ENCODE measurements at places on chromosomes 7 and 10.
A peak's percentile ranks its signal among the peaks of the same experiment; 100 is the strongest.

GRCh38 chr10:126203746-126204145, 184.5 kb downstream of the ADAM12 start:
- DNase-seq: no peak
- no peak overlapping the region for H3K4me3 ChIP-seq
- no peaks in the 10 kb centered on the region for H3K27me3 ChIP-seq
- no peaks in the 10 kb centered on the region for H3K36me3 ChIP-seq

- H3K27ac ChIP-seq: peak overlapping the region; percentile 97
- H3K27me3 ChIP-seq: no peaks in the 10 kb centered on the region
- peaks cover 94% of the 10 kb centered on the region for H3K4me1 ChIP-seq
- peak overlapping the region; percentile 60 for H3K4me3 ChIP-seq
Observed at GRCh38 chr7:50206453-50207250, 97.9 kb upstream of the IKZF1 start.

DNA sequence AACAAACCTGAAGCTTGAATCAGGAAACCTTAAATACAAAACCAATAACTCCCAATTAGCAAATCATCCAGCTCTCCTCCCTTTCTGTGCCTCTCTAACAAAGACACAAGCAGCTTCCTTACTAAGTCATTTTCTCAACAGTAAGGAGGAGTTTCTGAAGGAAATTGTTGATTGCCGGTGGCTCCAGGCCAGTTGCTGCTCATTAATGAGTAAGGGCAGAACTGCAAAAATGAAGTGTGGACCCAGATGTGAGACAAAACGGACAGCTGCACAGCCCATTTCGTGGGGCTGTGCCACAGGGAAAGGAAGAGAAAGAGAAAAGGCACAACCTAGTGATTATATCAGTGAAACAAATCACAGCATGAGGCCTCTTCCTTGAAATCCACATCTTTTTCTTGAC, 42.8 kb upstream of the RHOBTB1 start:
- no peak for DNase-seq
- H3K4me1 ChIP-seq: no peaks in the 10 kb centered on the region
- peaks cover 4% of the 10 kb centered on the region for H3K27me3 ChIP-seq
- H3K36me3 ChIP-seq: no peaks in the 10 kb centered on the region

DNA sequence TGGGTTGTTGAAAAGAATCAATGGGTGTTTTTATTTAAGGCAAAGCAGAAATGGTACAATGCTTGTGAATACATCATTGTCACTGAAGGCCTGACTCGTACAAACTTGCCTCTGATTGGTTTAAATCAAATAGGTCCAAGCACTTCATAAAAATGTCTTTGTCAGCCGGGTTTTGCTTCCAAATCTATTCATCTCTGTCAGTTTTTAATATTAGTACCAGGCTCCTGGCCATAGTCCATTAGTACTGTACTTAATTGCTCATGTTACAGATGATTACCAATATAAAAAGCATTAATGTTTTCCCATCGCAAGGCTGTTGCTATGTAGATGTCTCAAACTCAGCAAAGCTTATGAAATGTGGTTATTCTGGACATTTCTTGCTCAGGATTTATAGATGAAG, 171.9 kb downstream of the ARID5B start:
- H3K4me1 ChIP-seq: peaks cover 57% of the 10 kb centered on the region
- no peaks in the 10 kb centered on the region for H3K27me3 ChIP-seq
- peaks cover 80% of the 10 kb centered on the region for H3K36me3 ChIP-seq
- H3K4me3 ChIP-seq: no peak overlapping the region

GRCh38 chr7:36039243-36039642, 113.8 kb upstream of the EEPD1 start:
- no peaks in the 10 kb centered on the region for H3K36me3 ChIP-seq
- DNase-seq: no peak
- H3K4me1 ChIP-seq: no peaks in the 10 kb centered on the region
- no peaks in the 10 kb centered on the region for H3K27me3 ChIP-seq

- H3K4me3 ChIP-seq: no peak overlapping the region
- H3K4me1 ChIP-seq: peaks cover 60% of the 10 kb centered on the region
- H3K36me3 ChIP-seq: peaks cover 46% of the 10 kb centered on the region
- H3K27ac ChIP-seq: peak overlapping the region; percentile 27
Observed at GRCh38 chr7:92808006-92808405, 28.4 kb downstream of the CDK6 start.

- H3K36me3 ChIP-seq: peaks cover 9% of the 10 kb centered on the region
- DNase-seq: no peak
- H3K4me3 ChIP-seq: no peak overlapping the region
- no peaks in the 10 kb centered on the region for H3K27me3 ChIP-seq
Observed at GRCh38 chr7:98217623-98218582, 6.7 kb downstream of the BHLHA15 start.

- H3K4me1 ChIP-seq: no peaks in the 10 kb centered on the region
- H3K27ac ChIP-seq: no peak overlapping the region
- no peaks in the 10 kb centered on the region for H3K27me3 ChIP-seq
- no peaks in the 10 kb centered on the region for H3K36me3 ChIP-seq
- no peak overlapping the region for H3K4me3 ChIP-seq
Observed at GRCh38 chr10:77417359-77417758, 220.2 kb downstream of the KCNMA1 start.

DNA sequence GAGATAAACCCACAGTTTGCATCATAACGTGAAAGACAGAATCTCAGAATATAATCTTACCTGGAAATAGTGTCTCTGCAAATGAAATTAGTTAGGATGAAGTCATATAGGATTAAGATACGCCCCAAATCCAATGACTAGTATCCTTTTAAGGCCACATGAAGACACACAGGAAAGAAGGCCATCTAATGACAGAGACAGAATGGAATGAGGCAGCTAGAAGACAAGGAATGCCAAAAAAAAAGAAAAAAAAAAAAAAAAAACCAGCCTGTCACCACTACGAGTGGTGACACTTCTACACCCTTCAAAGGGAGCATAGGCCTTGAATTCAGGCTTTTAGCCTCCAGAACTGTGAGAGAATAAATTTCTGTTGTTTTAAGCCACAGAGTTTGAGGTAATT, 82.9 kb downstream of the HYCC1 start:
- H3K4me1 ChIP-seq: no peaks in the 10 kb centered on the region
- H3K27ac ChIP-seq: no peak overlapping the region
- H3K27me3 ChIP-seq: peaks cover 8% of the 10 kb centered on the region
- H3K36me3 ChIP-seq: no peaks in the 10 kb centered on the region

Data from activated CD8-positive, alpha-beta T cell treated with anti-CD3 and anti-CD28 coated beads for 36 hours (primary cell).